ENCODE measurements at places on chromosomes 2 and 18. TPM values are rescaled to one million over a fixed set of nuclear protein-coding genes. Genes with fewer than 3 reads are reported as not detected.
A peak's percentile ranks its signal among the peaks of the same experiment; 100 is the strongest.

GRCh38 chr2:202545523-202545922 is 89.2 kb upstream of the FAM117B start:
- no peak for DNase-seq

DNA sequence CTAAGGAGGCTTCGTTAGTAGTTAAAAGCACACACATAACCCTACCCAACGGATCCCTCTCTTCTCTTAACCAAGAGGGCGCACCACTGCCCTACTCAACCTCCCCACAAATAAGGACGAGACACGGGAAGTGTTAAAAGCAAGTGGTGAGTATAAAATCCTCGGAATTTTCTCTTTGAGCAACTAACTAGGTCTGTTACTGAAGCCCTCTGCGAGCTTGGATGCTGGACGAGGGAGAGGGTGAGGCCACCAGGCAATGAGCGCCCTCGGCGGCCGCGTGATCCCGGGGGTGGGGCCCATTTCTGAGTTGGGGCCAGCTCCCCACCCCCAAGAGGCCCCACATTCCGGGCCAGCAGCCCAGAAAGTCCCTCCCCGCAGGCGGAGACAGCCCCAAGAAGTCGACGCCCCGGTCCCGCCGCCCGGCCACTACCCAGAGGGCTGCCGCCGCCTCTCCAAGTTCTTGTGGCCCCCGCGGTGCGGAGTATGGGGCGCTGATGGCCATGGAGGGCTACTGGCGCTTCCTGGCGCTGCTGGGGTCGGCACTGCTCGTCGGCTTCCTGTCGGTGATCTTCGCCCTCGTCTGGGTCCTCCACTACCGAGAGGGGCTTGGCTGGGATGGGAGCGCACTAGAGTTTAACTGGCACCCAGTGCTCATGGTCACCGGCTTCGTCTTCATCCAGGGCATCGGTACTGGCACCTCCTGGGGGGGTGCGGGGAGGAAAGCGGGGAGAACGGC is at the start of gene CYBRD1:
CYBRD1 (plus strand) TSS at position 423 of the 736 bp plus-strand sequence; CDS start at position 495, 72 bp downstream.
- DNase-seq, result no peak

DNA sequence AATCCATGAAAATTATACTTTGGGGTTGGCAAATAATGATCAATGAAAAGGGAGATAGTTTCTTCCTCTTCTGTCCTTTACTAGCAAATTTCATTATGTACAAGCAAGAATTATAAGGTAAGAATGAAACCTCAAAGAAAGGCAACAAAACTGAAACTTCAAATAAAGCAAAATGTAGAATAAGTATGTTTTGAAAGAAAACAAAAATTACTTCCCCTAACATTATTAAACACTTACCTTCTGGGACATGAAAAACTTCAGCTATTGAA is 29.4 kb downstream of the THADA start:
- DNase-seq, result no peak

GRCh38 chr2:169478339-169478738 is 955 bp upstream of the BBS5 start:
- DNase-seq, result no peak

- DNase-seq, result no peak
Observed at GRCh38 chr2:83331810-83332209, 1127.3 kb downstream of the SUCLG1 start.

DNA sequence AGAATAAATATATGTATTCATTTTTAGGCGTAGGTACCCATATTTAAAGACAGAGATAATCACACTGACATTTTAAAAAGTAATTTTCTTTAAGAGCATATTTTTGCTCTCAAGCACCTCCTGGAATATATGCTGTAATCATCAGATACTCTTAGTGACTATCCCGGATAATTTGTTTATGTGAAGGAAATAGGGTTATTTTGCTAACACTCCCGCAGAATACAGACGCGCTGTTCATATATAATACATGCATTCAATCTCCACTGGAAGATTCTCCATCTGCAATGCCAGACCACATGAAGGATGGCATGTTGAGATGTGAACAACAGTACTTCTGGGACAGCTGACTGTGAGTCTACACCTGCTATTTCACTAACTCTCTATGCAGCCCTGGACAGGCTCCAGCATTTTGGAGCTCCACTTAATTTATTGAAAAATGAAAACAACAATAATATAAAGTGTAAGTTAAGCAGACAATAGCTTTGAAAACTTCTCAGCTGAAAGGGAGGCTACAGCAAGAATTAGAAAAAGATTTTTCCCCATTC is 430.6 kb downstream of the TMX3 start:
- no peak for DNase-seq

GRCh38 chr2:75523313-75524275 is 37.1 kb downstream of the EVA1A start:
- peak; percentile 77 for DNase-seq

DNA sequence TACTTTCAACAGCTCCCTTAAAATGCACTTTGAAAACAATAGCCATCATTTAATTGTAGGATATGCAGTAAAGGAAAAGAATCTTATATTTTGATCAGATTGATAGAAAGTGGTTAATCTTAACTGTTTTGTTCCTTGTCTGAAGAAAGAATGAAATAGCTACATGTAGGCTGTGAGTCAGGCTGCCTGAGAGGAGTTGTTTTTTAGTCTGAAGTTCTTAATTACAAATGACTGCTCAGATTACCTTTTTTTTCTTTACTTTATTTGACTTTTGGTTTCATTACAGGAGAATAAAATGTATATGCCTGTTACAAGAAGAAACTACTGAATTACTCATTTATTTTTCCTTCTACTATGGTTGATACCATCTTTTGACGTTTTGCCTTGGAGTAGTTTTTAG is 56.8 kb downstream of the AGFG1 start:
- no peak for DNase-seq

Gene POTEC
- not detected for total RNA-seq

Gene ACYP2
- 7.7 TPM for total RNA-seq

Gene AKAIN1
- total RNA-seq, result not detected

Gene GCG
- total RNA-seq, result not detected

Gene GPR35
- total RNA-seq, result 1.3 TPM

Measured in kidney epithelial cell (primary cell).